ENCODE measurements at places on chromosomes 3 and 15. TPM values are rescaled to one million over a fixed set of nuclear protein-coding genes. Genes with fewer than 3 reads are reported as not detected.

The KBTBD8 gene
- polyA plus RNA-seq: 4.6 TPM

The WDR5B gene
- polyA plus RNA-seq: 7.5 TPM

The RMDN3 gene
- 53.1 TPM for polyA plus RNA-seq

The HHLA2 gene
- 0.18 TPM for polyA plus RNA-seq

The STX19 gene
- polyA plus RNA-seq: not detected

The SUSD5 gene
- 4.9 TPM for polyA plus RNA-seq

The CCPG1 gene
- 39.7 TPM for polyA plus RNA-seq

The SENP7 gene
- 43.2 TPM for polyA plus RNA-seq

The FBLN2 gene
- polyA plus RNA-seq: 27.9 TPM

The SCG3 gene
- 153 TPM for polyA plus RNA-seq

The MUC13 gene
- not detected for polyA plus RNA-seq

The GOLGA6B gene
- 1.3 TPM for polyA plus RNA-seq

The ARL8B gene
- 114 TPM for polyA plus RNA-seq

The CD200R1 gene
- polyA plus RNA-seq: 0.35 TPM
